ENCODE measurements at places on chromosomes 5 and 9.

- no peak for DNase-seq
Measured at GRCh38 chr5:65157906-65158603, 323.7 kb downstream of the ADAMTS6 start.

DNA sequence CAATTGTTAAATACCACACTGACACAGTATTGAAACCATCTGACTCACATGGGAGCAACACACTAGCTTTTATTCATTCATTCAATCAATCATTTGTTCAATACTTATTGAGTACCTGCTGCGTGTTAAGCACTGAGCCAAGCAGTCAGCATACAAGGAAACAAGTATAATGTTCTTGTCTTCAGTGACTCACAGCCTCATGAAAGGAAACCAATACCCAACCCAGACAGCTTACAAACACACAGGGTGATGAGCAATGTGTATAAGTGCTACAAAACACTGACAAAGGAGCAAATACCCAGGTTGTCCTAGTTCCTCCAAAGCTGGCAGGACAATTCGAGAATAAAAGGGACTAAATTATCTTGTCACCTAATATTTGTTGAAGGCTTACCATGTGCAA is 67.6 kb upstream of the RASEF start:
- no peak for DNase-seq

- no peak for DNase-seq
Measured at GRCh38 chr5:4413996-4414395, 726.1 kb upstream of the ADAMTS16 start.

- no peak for DNase-seq
Measured at GRCh38 chr9:20532584-20532983, 89.7 kb downstream of the MLLT3 start.

GRCh38 chr9:134618163-134618832 is 23.3 kb upstream of the COL5A1 start:
- no peak for DNase-seq

GRCh38 chr5:100762108-100762507 is 141.0 kb downstream of the ST8SIA4 start:
- DNase-seq = no peak

GRCh38 chr5:142310803-142311202 is 14.0 kb downstream of the SPRY4 start:
- DNase-seq = no peak

GRCh38 chr5:175746851-175747250 is 89.0 kb downstream of the HRH2 start:
- peak; percentile 14 for DNase-seq
